ENCODE measurements at places on chromosomes 1 and 21.

DNA sequence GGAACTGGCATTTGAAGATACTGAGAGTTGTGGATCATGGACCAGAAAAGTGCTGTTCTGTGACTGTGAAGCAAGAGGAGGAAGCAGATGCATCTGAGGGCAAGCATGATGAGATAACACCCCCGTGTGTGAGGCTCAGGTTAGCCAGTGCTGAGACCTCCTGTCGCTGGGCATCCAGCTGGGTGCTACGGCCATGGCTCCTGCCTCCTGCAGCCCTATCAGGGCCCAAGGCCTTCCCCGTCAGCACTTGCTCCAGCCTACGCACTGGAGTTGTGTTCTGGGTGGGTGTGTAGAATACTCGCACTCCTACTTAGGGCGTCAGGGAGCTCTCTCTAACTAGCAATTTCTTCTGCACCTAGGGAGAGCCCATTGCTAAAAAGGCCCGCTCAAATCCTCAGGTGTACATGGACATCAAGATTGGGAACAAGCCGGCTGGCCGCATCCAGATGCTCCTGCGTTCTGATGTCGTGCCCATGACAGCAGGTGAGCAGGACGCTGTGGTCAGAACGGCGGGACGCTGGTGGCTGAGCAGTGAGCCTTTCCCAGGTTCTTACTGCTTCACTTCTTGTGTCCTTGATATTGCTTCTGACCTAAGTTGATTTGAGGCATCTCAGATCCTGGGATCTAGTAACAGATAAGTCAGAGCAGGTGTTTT lies 6.5 kb downstream of the PPIE start:
- no peak for DNase-seq

GRCh38 chr1:15618077-15618654 lies 908 bp downstream of the DDI2 start:
- DNase-seq = peak; percentile 27

DNA sequence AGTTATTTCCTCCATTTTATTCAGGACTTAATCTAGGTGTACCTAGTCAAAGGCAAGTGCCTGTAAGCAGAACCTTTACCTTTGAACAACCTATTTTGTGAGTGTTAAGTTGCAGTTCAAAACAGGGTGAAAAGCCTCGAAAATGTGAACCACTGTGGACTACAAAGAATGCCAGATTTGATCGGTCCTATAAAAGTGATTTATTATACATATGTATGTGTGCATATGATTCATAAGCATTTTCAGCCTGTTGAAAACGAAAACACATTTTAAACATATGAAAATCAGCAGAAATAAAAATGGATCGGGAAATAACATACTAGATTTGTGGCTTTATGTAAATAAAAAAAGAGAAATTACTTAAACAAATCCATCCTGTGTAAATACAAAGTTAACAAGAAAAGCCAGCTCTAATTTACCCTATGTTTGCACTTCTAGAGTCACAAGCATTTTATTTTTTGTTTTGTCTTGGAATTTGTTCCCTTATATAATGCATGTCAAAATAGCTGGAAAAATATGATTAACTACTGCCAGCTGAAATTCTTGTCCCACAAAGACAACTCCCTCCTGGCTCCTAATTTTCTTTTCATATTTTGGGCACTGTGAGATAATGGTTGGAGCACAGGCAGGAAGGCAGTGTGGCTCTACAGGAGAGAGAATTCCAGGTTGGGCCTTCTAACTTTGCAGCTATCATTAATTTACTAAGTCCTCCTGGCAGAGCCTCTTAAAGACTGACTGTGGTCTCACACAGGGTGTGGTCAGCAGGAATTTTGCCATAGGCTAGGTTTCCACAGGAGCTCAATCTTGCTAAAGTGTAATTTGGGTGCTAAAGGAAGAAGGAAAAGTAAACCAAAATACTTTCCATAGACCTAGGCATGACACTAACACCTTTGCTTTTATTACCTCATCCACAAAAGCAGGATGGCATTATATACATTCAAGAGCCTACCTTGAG lies 70.2 kb upstream of the CDC42BPA start:
- DNase-seq = no peak

- no peak for DNase-seq
Observed at GRCh38 chr1:203581841-203582240, 44.8 kb upstream of the ATP2B4 start.

GRCh38 chr1:246111570-246111969 lies 395.5 kb downstream of the SMYD3 start:
- no peak for DNase-seq

DNA sequence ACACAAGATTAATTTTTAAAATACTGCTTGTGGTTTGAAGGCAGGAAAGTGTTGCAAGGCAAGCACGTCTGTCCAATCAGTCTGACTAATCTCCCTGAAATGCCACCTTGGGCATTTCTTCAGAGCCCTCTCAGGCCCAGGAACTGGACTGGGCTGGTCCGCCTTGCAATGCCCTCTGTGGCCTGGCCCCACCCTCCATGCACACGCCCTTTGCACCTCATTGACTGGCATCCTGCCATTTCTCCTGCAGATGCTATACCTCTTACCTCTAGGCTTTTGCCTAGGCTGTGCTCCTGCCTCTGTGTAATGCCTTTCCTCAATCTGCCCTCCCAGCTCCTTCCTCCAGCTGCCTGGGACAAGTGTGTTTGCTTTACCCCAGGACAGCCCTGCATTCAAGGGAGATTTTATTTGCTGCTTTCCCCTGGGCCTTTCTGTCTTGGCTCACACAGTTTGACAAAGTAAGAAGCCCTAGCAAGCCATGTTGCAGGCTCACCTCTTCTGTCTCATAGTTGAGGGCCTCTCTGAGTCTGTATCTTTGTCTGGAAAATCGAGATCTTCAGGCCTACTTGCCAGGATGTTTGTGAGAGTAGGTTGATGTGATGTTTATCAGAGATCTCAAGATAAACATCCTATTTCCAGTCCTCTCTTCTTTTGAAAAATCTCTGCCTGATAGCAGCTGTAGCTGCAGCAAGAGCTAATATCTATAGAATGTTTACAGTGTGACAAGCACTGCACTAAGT lies 149.2 kb upstream of the JUN start:
- DNase-seq = peak; percentile 93

GRCh38 chr1:6332821-6333220 lies 60.7 kb downstream of the ACOT7 start:
- DNase-seq = no peak

DNA sequence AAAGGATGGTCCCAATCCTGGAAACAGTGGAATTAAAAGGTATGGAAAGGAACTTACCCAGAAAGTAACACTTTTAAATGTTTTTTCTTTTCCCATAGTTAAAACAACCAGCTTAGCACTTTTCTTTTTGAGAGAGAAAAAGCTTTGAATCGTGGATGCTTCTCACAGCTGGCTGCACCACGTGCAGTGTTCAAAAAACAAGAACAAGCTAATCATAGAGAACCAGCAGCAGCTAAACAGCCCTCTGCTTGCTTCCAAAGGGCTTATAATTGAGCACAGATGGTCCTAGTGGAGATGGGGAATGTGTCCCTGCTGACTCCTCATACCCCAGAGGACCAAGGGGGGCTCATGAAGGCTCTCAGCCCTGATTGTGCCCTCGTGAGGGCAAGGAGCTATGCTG lies 26.4 kb downstream of the UTP25 start:
- DNase-seq = no peak

GRCh38 chr1:185987611-185988321 lies 253.6 kb downstream of the HMCN1 start:
- DNase-seq = no peak

- DNase-seq = no peak
Observed at GRCh38 chr21:35023396-35024070, 25.6 kb downstream of the RUNX1 start.

All from iris pigment epithelial cell (primary cell).